Kidney epithelial cell (primary cell): ENCODE measurements at places on chromosomes 13 and 19. TPM values are rescaled to one million over a fixed set of nuclear protein-coding genes. Genes with fewer than 3 reads are reported as not detected.

GRCh38 chr19:36605877-36606478 lies 865 bp downstream of the ZNF382 start:
- no peak for DNase-seq

GRCh38 chr19:43786665-43787064 lies 5.9 kb upstream of the KCNN4 start:
- DNase-seq, result no peak

DNA sequence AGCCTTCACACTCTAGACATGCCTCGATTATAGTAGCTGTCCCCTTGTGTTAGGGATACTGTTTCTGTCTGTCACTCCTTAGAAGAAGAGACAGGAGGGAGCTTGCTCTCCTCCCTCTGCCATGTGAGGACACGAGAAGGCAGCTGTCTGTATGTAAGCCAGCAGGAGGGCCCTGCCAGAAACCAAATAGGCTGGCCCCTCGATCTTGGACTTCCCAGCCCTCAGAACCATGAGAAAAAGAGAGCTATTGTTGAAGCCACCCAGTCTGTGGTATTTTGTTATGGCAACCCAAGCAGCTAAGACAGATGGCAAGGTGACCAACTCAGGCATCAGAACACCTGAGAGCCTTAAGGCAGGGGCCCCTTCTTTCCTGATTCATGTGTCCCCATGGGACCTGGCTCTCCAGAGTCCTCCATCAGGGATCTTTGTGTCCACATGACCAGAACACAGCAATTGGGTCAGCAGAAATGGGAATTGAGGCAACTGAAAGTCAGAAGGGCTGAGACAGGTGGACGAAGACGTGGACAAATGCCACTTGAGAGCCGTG lies 65.6 kb upstream of the NPAS1 start:
- DNase-seq, result no peak

DNA sequence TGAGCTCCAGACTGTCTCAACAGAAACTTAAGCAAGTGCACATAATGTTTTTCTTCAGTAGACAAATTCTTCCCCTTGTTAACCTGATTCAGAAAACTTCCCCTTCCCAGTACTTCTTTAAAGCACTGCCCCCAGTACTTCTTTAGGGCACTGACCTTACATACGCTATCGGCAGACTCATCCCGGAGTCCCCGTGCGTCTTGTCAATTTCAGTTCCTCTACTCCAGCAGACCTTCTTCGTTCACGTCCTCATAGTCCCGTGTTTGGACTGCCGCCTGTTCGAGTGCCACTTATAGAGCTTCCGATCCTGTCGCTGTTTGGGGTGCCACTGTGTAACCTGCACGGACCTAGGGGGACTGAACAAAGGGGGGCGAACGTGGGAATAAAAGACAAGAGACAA lies 29.0 kb downstream of the ZNF627 start:
- no peak for DNase-seq

Gene GPR4
- 0.07 TPM in 1 of 2 replicates, not detected in the other for total RNA-seq
